ENCODE measurements at places on chromosomes 6 and 20.

GRCh38 chr6:75526502-75527127 lies 33.0 kb upstream of the FILIP1 start:
- peak; percentile 73 for DNase-seq

DNA sequence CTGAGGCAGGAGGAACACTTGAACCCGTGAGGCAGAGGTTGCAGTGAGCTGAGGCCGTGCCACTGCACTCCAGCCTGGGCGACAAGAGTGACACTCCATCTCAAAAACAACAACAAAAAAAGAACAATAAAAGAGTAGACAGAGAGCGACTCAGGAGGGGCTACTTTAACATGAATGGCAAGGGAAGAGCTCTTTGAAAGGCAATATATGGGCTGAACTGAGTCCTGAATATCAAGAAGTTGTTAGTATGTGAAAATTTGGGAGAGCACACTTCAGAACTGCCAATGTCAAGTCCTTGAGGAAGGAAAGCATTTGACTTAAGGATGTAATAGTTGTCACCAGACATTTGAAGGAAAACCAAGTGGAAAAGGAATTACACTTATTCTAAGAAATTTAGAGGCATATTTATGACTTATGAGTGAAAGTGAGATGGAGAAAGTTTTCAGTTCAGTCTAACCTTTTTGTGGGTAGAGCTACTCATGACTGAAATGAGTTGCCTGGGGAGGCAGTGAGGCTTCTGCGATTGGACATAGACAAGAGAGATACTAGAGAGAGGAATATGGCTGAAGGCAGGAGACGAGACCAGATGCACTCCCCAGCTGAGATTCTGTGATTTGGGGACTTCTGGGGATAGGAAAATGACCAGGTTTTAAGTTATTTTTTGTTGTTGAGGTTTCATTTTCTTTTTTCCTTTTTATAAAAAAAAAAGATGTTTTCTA lies 48.6 kb upstream of the SLC16A10 start:
- no peak for DNase-seq

GRCh38 chr6:79072640-79073181 lies 5.3 kb downstream of the PHIP start:
- DNase-seq: no peak

- DNase-seq: no peak
Observed at GRCh38 chr6:11952316-11952715, 59.8 kb upstream of the HIVEP1 start.

DNA sequence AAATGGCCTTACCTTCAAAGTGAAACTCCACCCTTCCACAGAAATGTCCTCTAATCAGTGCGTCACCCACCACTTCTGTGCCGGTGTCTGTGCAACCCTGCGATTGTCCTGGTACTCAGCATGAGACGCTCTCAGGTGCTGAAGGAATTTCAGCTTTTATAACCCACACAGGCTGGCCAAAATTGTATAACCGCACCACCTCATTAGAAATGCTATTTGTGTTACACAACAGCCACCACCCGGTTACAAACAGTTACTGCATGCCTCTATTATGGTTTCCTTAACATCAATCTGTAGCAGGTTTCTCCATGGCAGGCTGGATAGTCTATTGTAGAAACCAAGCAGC lies 51.5 kb downstream of the SLC23A2 start:
- DNase-seq: peak; percentile 40

Data from CD4-positive, alpha-beta T cell treated with Interleukin-4 for 1 hour (primary cell).